ENCODE measurements at places on chromosomes 1 and 21.

GRCh38 chr1:1578371-1578940 is 3.8 kb upstream of the SSU72 start:
- DNase-seq = no peak

GRCh38 chr1:1899266-1899966 is 8.5 kb upstream of the GNB1 start:
- DNase-seq = no peak

- no peak for DNase-seq
These were observed 154.4 kb downstream of the PTPRU start for GRCh38 chr1:29390491-29391361.

GRCh38 chr21:43262427-43262826 is 93.6 kb downstream of the CRYAA start:
- DNase-seq = no peak

DNA sequence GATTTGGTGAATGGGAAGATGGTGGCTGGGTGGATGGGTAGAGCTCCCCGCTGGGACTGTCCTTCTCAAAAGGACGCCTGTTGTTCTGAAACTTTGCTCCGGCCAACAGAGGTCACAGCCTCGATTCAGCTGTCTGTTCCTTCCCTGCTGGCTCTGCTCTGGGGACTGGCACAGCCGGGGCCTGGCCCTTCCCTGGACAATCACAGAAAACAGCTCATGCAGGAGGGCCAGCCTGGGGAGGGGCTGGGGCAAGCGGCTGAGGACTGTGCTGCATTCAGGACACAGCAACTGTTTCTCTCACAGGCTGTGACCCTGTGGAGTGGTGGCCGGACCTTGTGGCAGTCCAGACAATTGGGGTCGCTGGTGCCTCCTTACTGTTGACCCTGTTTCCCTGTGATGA is 110.7 kb upstream of the TMEM51 start:
- DNase-seq = no peak

- DNase-seq = no peak
These were observed 53.8 kb downstream of the LYPLAL1 start for GRCh38 chr1:219227360-219228057.

- DNase-seq = no peak
These were observed 231.5 kb upstream of the ST6GALNAC5 start for GRCh38 chr1:76635784-76636183.

GRCh38 chr1:232635778-232636356 is 5.9 kb upstream of the SIPA1L2 start:
- DNase-seq = no peak

GRCh38 chr1:236800623-236801022 is 5.5 kb downstream of the MTR start:
- no peak for DNase-seq

- DNase-seq = no peak
These were observed 179.6 kb upstream of the CAMK1G start for GRCh38 chr1:209403921-209404320.

DNA sequence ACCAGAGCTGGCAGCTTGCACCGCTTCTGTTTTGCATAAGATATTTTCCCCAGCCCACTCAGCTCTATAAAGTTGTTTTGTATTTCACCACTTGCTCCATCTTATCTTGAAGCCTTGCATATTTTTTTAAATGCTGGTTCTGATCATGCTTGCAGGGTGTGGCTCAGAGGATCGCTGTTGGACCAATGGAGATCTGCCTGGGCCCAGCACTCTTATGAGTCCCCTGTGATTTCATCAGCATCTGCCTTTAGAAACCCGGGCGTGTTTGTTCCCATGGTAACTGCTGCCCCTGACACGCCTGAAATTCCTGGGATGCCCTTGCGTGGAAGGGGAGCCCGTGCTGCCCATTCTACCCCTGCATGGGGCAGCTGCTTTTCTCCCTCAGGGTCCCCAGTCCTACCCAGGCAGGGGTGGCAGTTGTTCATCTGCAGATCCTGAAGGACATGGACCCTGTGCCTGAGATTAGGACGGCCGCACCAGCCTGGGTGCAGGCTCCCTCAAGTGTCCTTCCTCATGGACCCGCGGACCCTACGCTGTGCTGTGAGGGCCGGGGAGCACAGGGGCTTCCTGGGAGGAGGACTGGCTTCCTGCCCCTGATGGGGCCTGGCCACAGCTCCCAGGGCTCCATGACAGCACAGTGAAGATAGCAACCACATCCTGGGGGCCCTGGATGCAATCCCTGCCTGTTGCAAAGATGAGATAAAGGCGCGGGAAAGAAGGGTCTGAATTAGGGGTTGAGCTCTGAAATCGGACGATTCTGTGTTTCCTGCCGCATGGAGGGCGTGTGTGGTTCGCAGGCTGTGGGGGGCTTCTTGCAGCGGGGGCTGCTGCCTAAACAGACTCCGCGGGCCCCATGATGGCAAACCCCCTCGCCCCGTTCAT is 226.5 kb downstream of the SDCCAG8 start:
- DNase-seq = no peak

DNA sequence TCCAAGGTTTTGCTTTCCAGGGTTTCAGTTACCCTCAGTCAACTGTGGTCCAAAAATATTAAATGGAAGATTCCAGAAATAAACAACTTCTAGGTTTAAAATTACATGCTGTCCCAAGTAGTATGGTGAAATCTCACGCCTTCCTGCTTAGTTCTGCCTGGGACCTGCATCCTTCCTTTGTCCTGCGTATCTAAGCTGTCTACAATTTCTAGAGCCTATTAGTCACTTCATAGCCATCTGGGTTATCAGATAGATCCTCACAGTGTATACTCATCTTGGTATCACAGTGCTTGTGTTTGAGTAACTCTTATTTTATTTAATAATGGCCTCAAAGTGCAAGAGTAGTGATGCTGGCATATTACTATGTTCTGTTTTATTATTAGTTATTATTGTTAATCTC is 157.7 kb downstream of the ROR1 start:
- DNase-seq = no peak

DNA sequence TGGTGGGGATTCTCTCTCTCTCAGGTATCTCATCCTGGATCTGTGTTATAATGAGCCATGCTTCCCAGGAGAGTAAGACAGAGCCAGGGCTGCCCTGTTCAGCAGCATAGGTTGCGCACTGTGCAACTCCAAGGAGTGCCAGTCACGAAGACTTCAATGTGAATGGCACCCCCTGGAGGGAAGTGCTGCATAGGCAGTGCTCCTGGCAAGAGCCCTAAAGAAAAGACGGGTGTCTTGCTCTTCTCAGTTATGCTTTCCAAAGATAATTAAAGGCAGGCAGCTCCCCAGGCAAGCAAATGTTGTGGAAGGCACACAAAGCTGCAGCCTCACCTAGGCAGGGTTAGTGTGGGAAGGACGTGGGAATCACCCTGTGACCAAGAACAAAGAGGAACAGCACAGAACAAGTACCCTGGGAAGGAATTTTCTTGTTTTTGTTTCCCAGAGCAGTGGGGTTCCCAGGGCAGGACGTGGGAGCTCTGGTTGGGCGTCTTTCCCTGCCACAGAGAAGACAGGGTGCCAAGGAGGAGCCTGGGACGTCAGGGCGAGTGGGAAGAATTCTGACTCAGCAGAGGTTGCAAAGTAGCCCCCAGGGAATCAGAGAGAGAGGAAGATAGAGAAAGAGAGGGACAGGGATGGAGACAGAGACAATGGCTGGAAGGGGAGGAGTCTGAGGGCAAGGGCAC is 120.9 kb downstream of the KCNN3 start:
- no peak for DNase-seq

DNA sequence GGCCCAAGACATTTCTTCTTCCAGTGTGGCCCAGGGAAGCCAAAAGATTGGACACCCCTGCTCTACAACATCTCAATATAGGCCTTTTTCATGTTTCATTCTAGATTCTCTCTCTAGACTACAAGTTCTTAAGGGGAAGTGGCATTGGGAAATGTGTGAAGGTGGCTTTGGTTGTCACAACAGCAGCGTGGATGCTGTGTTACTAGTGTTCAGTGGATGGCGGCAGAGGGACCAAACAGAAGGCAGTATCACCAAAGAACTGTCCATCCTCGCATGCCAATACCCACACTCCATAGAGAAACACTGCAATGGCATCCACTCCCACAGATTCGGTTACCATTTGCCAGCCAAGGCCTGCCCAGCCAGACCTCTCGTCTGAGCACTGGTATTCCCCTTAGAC is 24.3 kb upstream of the IFNAR2 start:
- DNase-seq = no peak

GRCh38 chr1:53968125-53968513 is 22.0 kb downstream of the LRRC42 start:
- no peak for DNase-seq

GRCh38 chr1:29370067-29370466 is 133.7 kb downstream of the PTPRU start:
- no peak for DNase-seq

DNA sequence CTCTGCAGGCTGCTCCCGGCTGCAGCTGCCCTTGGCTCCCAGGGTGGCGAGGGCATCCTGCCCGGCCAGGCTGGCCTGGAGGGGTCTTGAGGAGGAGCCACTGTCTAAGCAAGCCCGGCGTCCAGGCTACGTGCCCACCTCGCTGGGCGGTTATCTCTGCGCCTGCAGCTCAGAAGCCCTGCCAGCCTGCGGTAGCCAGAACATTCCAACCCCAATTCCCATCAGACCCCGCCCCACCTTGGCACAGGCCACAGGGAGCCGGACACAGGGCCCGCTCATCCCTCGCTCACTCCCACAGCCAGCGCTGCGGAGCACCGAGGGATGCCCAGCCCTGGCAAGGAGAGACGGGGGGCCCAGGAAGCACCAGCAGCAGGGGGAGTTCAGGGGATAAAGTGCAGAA is 53.9 kb downstream of the MEGF6 start:
- DNase-seq = no peak

- no peak for DNase-seq
These were observed 60.4 kb downstream of the CAPN2 start for GRCh38 chr1:223772771-223773160.

DNA sequence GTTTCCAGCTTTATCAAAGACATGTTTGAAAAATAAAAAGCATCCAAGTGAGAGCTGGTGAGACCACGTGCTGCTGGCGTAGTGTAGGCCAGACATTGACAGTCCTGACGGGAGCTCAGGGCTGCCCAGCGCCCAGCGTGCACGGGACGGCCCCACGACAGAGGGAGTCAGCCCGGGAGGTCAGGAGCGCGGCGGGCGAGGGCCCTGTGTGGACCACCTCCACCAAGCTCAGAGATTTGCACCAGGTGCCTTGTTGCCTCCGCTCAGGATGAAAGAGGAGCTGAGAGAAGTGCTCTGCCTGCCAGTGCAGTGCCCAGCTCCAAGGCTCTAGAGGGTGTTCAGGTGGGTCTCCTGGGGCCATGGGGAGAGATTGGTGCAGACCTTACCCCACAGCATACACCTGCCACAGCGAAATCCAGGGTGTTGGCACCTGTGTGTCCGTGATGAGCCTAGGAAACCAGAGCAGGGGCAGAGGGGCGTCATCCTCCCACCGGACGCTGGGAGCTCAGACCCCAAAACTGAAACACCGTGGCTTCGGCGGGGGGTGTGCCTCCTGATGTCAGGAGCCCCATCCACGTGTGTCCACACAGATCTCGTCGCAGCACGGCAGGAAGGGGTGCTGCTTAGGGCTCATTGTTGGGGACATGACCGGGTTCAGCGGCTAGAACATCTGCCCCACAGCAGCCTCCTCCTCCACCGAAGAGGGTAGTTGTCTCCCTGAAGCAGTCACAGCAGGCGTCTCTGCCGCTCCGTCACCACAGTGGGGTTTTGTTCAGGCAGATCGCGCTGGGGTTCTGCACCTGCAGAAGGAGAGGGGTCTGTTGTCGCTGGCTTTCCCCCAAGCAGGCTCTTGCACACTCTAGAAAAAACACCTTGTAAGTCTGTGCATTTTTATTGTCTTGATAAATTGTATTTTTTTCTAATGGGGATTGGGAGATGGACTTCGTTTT is 64.2 kb downstream of the POFUT2 start:
- no peak for DNase-seq

DNA sequence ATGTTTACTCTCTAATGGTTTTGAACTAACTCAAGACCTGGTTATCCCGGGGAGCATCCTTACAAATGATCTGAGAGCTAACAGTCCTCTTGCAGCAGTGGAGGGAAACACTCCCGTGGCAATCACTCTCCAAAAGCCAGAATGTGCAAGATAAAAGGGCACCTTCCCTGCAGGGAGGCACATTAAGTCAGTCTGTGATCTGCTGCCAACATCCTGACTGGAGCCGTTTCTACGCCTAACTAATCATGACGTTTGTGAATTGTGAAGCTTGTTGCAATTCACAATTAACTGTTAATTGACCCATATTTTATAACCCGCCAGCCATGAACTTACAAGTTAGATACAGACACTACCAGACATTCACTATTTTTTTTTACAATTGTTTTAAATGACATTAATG is 52.1 kb upstream of the LGALS8 start:
- DNase-seq = no peak

DNA sequence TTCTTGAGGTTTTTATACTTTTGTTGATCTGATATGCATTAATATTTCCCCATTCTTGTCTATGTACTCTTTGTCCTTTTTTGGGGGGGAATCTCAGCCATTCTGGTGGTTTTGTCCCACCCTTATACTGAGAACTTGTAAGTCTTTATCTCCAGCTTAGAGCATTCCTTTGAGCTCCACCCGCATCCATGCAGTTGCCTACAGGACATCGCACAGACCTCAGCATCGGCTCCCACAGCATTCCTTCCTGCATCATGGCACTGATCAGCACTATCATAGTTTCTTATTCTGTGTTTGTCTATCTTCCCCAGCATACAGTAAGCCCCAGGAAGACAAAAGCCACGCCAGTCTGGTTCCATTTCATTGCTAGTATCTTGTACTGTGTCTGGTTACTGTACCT is 33.0 kb downstream of the HHAT start:
- no peak for DNase-seq

- DNase-seq = no peak
These were observed 130.8 kb downstream of the BEND5 start for GRCh38 chr1:48645883-48646282.

- peak; percentile 11 for DNase-seq
These were observed 41.5 kb downstream of the KIAA1614 start for GRCh38 chr1:180954005-180954800.

DNA sequence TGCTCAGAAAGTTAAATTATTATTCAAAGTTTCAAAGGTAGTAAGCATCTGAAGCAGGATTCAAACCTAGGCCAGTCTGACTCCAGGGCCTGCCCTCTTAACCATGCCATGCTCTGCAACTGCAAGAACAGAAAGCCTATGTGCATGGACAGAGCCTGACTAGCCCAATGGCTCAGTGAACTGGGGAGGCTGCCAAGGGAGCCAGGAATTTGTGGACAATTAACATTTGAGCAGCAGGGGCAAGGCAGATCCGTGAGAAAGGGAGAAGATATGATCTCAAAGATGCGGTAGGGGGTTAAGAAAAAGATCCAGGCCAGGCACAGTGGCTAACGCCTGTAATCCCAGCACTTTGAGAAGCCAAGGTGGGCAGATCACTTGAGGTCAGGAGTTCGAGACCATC is 6.5 kb upstream of the ATP1A4 start:
- no peak for DNase-seq

GRCh38 chr1:237105826-237106225 is 63.8 kb downstream of the RYR2 start:
- DNase-seq = no peak

- no peak for DNase-seq
These were observed 5.8 kb downstream of the PAFAH2 start for GRCh38 chr1:25991937-25992688.

All from activated CD8-positive, alpha-beta memory T cell treated with anti-CD3 and anti-CD28 coated beads for 48 hours (primary cell).